ENCODE measurements at places on chromosomes 6 and 20.

DNA sequence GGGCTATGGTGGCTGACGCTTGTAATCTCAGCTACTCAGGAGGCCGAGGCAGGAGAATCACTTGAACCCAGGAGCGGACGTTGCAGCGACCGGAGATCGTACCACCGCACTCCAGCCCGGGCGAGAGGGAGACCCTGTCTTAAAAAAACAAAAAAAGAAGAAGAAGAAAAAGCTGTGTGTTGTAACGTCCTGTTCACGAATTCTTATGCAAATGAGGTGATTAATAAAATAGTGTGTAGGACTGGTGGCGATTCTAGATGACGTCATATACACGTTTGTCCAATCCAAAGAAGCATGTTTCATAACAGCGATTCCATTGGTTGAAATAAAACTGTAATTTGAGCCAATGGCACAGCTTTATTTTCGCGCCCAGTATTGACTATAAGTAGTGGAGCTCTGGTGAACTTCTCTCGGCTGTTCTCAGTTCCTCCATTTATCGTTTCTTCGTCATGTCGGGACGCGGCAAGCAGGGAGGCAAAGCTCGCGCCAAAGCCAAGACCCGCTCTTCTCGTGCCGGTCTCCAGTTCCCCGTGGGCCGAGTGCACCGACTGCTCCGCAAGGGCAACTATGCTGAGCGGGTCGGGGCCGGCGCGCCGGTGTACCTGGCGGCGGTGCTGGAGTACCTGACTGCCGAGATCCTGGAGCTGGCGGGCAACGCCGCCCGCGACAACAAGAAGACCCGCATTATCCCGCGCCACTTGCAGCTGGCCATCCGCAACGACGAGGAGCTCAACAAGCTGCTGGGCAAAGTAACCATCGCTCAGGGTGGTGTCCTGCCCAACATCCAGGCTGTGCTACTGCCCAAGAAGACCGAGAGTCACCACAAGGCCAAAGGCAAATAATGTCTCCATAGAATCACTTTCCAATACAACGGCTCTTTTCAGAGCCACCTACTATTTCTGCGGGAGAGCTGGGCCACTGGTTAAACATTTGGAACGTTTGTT, 47.0 kb downstream of the OR2B2 start:
- DNase-seq = peak; percentile 86

DNA sequence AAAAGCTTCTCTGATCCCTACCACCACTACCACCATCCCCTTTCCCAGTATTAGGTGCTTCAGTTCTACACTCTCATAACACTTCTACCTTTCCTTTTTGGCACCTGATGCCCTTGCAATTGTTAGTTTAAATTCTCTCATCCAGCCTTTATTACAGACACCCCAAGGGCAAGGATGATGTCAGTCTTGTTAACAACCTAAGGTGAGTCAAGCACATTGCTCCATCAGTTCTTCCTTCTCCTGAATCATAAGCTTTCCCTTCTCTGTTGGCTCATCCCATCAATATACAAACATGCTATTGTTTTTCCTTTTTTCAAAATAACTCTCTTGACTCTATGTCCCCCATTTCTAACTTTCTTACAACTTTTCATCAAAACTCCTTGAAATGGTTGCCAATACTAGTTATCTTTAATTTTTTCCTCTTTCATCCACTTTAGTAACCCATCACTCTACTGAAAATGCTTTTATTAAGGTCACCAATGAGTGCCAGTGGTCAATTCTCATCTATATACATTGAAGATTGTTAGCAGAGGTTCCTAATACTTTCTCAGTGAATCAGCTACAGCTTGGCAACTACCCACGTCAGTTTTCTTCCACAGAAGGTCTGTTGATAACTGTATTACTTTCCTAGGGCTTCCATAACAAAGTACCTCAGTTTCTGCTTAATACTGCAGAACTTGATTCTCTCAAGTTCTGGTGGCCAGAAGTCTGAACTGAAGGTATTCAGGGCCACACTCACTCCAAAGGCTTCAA, 97.1 kb upstream of the FLRT3 start:
- no peak for DNase-seq

- DNase-seq = no peak
Observed at GRCh38 chr6:56040223-56040622, 164.8 kb upstream of the BMP5 start.

DNA sequence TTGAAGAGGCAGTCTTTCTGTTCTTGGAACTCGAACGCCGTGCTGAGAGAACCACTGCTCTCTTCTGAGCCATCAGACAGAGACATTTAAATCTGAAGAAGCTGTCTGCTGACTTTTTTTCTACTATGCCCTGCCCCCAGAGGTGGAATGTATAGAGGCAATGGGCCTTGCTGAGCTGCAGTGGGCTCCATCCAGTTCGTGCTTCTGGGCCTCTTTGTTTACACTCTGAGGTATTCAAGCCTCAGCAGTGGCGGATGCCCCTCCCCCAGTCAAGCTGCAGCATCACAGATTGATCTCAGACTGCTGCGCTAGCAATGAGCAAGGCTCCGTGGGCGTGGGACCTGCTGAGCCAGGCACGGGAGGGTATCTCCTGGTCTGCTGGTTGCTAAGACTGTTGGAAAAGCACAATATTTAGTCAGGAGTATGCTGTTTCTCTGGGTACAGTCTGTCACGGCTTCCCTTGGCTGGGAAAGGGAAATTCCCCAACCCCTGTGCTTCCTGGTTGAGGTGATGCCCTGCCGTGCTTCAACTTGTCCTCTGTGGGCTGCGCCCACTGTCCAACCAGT, 526.8 kb downstream of the CD109 start:
- no peak for DNase-seq

GRCh38 chr6:100228437-100228833, 234.4 kb upstream of the MCHR2 start:
- DNase-seq = no peak

- DNase-seq = no peak
Observed at GRCh38 chr6:107633680-107634323, 143.9 kb downstream of the SOBP start.

GRCh38 chr6:113920663-113921267, 50.2 kb downstream of the HDAC2 start:
- DNase-seq = no peak

Measured in activated naive CD4-positive, alpha-beta T cell treated with anti-CD3 and anti-CD28 coated beads, Interleukin-2, amount 10 ng/mL, durations not matched to agents 7 days and 5 days (primary cell).